ENCODE measurements at places on chromosomes 6 and 20. TPM values are rescaled to one million over a fixed set of nuclear protein-coding genes. Genes with fewer than 3 reads are reported as not detected.

DNA sequence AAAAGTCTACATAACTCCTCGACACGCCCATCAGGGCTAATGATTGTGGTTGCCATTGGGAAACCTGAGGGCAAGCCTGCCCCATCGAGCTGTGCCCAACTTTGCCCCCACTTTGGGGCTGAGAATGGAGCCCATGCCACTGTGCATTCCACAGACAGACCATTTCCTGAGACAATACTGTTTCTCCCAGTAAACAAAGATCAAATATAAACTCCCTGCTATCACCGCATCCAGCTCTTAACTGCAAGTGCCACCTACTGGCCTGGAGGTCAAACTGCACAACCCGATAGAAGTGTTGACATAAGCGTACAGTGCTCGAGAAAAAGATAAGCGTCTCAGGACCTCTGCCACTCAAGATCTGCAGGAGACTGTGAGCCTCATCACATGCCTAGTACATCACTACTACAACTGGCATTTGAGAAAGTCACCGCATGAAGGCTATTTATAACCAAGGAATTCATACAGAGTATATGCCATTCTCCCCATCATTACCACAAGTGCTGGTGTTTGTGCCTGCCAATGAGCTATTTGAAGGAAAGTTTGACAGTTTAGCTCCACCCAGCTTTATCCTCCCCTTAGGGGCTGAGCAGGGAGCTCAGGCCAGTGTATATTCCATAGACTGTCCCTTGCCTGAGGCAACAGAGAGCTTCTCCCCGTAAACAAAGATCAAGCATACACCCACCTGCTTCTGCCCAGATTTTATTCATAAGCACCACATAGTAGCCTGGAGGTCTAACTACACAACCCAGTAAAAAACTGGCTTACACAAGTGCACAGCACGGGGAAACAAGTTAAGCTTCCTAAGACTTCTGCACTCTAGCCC, 4.5 kb upstream of the DEFB126 start:
- DNase-seq = peak; percentile 18

SMOC2 gene
- not detected for total RNA-seq

GRCh38 chr6:156822747-156823206, 45.6 kb downstream of the ARID1B start:
- DNase-seq = no peak

WFDC10B gene
- total RNA-seq = not detected

BPIFB1 gene
- not detected for total RNA-seq

- no peak for DNase-seq
Observed at GRCh38 chr20:61931476-61932198, 134.0 kb downstream of the TAF4 start.

SLC22A7 gene
- total RNA-seq = not detected

POPDC3 gene
- not detected for total RNA-seq

LPA gene
- total RNA-seq = not detected

TSPO2 gene
- total RNA-seq = not detected

DNA sequence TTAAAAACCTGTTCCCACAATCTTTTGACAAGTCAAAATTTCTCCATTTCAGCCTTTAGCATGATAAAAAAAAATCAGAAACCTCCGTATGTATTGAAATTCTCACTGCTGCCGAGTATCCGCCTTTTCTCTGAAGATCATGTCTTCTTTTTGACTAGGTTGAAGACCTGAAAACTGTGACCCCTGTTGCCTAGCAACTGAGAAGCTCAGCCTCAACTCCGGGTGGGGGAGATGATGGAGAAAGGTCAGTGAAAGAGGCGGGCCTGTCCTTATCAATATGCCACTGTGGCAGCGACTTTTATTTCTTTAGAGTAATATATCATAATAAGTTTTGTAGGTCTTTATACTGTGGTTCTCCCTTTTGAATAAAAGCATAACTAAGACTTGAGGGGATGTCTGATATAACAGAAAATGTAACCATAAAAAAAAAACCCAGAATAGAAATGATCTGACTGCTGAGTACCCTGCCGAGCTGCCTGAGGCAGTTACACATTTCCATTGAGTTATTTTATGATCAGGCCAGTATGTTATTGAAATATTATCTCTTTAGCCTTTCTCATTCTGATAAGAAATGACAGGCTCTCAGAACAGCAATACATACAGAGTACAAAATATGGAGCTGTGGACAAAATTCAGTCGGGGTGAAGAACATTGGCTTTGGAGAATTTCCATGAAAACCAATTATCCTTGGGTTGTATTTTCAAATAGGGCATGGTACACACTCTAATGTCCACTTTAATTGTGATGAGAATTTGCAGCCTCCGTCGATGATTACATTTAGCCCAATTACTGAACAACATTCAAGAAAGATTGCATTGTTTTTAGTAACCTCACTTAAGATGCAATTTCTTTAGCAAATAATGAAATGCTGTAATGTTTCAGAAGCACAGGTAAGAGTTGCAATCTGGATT, 136.7 kb upstream of the EEF1E1 start:
- no peak for DNase-seq

DNA sequence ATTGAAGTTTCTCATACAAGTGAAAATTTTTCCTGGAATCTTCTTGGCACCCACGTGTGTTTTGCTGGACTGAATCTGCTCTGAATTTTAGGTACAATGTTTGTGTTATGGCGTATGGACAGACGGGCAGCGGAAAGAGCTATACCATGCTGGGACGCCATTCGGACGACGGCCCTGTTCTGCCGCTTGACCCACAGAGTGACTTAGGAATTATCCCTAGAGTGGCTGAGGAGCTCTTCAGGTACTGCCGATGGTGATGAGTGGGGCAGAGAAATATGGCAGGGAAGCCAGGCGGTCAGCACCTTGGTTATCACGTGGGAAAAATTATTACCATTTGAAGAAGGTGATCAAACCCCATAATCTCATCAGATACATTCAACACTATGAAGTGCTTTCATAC, 36.3 kb downstream of the KIF25 start:
- DNase-seq = no peak

MYLIP gene
- 16.2 TPM for total RNA-seq

RAB5IF gene
- total RNA-seq = 94.1 TPM

DNA sequence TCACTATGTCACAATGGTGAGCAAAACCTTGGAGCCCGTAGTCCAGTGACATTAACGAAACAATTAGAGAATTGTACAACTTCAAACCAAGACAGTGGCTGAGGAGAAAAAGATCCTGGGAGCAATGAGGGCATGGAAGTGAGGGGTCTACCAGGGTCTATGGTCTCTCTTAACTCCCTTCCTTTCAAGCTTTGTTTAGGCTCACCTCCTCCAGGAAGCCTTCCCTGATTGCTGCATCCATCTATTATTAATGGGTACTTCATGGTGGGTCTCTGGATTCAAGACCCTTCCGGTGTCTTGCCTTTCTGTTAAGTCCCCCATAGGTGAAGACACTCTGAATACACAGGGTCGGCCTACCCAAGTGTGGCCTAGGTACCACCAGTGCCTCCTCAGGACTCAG, 38.1 kb upstream of the MLN start:
- DNase-seq = no peak
